ENCODE measurements at places on chromosomes 6 and 20.

GRCh38 chr6:25995507-25995906, 32.9 kb downstream of the TRIM38 start:
- no peak for DNase-seq

DNA sequence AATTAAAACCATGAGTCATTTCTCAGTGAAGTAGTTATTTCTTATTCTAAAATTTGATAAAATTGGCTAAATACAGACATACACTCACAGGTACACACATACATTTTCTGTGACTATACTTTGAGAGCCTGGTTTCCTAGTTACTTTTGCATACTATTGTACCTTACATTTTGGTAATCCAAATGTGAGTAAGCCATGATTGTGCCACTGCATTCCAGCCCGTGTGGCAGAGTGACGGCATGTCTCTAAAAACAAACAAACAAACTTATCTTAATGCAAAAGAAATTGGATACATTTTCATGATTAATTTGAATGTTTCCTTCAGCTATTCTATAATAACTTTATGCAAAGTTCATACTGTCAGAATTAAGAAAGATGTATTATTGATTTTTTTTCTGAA, 628.8 kb downstream of the GRIK2 start:
- no peak for DNase-seq

DNA sequence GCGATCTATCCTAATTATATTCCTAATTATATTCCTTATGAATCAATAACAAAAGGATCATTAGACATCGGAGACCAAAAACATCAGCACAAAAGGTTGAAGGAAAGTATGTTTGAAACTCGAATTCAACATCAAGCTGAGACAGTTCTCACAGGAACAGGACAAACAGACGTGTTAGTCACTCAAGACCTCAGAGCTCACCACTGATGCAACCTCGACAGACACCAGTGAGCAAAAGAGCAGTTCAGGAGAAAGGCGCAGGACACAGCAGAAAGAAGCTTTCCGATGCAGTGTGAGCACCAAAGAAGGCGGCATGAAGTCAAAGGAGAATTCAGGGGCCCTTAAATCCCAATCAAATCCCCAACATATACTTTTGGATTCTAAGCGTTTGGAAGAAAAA, 6.3 kb upstream of the RAMACL start:
- DNase-seq: peak; percentile 59

DNA sequence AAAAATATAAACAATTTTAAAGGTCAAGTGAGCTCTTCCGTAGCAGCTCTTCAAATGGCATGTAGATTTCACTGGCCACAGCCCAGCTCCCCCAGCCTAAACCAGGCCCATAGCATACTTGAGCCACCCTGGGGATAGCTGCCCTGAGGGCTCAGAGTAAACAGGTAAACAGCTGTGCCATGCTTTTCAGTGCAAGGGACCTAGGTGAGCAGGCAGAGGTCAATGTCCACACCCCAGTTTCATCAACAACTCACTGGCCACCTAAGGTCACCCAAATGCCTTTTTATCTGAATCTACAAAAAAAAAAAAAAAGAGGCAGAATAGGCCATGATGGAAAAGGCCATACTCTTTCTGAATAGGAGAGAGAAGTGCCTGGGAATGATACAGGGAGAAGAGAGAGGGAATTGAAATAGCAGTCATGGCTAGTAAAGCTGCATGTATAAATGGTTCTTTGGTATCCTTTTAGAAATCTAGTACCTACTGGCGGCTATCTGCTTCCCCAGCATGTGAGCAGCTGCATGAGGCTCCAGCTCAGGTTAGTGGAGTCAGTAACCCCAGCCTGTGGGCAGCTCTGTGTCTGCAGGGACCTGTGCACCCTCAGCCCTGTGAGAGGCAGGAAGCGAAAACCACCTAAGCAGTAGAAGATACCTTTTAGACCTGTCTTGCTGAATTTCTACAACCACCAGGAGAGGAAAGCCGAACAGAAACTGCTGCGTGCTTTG, 77.0 kb downstream of the FOXA2 start:
- no peak for DNase-seq

- no peak for DNase-seq
These were observed 5.5 kb downstream of the SNRPB start for GRCh38 chr20:2465100-2465499.

DNA sequence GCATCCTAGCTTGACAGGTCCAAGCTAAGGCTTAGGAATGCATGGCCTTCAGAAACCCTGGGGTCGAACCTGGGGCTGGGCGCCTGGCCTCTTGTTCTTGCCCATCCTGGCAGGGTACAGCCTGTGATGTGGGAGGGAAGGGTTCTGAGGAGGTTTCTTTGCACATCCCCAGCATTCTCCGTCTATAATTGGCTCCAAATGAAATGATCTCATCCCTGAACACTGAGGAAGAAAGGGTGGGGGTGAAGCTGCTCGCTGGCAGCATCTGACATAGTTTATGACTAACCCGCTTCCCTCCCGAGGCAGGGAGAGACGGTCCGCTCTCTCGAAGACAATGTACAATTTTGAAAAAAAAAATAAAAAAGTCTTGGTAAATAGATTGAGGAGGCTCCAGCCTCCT, 67.1 kb upstream of the ZNFX1 start:
- no peak for DNase-seq

DNA sequence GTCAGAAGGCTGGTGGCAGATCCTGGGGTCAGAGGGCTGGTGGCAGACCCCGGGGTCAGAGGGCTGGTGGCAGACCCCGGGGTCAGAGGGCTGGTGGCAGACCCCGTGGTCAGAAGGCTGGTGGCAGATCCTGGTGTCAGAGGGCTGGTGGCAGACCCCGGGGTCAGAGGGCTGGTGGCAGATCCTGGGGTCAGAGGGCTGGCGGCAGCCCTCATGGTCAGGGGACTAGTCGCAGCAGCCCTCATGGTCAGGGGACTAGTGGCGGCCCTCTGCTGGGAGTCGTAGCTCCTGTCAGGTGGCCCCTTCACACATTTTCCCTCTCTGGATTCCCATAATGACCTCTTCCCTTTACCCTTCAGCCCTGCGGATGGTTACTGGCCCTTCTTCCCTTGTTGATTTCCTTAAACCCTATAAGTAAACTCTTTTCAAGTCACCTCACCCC, 86.7 kb downstream of the CDC5L start:
- DNase-seq: no peak

- DNase-seq: no peak
These were observed 25.6 kb downstream of the MMP24 start for GRCh38 chr20:35252037-35252461.

GRCh38 chr6:110472739-110473138, 3.7 kb downstream of the SLC22A16 start:
- no peak for DNase-seq

- DNase-seq: no peak
These were observed 15.4 kb downstream of the FIG4 start for GRCh38 chr6:109706513-109706912.

GRCh38 chr20:49980140-49981008, 2.4 kb upstream of the SNAI1 start:
- DNase-seq: no peak

DNA sequence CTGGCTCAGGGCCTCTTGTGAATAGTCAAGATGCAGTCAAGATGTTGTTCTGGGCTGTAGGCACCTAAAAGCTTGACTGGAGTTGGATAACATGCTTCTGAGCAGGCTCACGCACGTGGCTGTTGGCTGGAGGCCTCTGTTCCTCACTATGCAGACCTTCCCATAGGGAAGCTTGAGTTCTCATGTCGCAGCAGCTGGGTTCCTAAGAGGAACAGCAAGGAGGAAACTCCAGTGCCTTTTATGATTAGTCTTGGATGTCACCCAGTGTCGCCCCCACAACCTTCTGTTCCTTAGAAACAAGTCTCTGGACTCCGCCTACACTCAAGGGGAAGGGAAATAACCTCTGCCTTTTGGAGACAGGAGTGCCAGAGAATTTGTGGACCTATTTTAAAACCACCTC, 210.7 kb downstream of the BCAS1 start:
- peak; percentile 89 for DNase-seq

DNA sequence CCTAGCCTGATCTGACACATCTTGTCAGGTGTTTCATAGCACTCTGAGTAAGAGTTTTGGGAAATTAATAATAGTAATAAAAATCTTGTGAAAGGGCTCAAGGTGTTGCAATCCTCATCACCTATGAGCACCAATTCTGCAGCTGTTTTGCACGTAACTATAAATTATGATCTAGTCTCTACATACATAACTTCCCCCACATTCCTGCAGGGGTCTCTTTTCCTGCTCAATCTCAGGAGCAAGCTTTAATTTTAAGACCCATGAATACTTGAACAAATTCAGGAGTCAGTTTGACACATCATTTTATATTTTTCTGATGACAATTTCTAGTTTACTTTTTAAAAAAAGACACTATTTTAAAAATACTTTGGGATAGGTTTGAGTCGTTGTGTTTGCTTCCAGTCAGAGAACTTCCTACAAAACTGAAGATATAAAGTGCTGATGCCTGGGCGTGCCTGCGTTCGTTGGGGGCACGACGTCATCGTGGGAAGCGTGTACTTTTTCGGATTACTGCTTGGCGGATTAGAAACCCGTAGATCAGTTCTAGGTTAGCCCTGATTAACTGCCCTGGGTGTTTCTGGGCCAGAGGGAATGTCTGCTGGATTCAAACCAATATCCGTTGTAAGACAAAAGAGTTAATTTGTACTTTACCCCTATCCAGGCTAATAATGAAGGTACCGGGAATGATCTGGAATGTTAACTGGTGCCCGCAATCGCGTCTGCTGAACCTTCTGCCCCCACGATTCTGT, 1.0 kb upstream of the E2F3 start:
- peak; percentile 78 for DNase-seq

DNA sequence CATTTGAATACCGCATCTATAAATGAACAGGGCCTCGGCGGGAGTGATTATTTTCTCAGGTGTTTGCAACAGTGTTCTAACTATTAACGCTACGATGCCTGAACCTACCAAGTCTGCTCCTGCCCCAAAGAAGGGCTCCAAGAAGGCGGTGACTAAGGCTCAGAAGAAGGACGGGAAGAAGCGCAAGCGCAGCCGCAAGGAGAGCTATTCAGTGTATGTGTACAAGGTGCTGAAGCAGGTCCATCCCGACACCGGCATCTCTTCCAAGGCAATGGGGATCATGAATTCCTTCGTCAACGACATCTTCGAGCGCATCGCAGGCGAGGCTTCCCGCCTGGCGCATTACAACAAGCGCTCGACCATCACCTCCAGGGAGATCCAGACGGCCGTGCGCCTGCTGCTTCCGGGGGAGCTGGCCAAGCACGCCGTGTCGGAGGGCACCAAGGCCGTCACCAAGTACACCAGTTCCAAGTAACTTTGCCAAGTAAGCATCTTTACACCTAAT, 70.9 kb downstream of the HFE start:
- DNase-seq: no peak

GRCh38 chr6:83314693-83315092, 116.2 kb downstream of the ME1 start:
- no peak for DNase-seq

DNA sequence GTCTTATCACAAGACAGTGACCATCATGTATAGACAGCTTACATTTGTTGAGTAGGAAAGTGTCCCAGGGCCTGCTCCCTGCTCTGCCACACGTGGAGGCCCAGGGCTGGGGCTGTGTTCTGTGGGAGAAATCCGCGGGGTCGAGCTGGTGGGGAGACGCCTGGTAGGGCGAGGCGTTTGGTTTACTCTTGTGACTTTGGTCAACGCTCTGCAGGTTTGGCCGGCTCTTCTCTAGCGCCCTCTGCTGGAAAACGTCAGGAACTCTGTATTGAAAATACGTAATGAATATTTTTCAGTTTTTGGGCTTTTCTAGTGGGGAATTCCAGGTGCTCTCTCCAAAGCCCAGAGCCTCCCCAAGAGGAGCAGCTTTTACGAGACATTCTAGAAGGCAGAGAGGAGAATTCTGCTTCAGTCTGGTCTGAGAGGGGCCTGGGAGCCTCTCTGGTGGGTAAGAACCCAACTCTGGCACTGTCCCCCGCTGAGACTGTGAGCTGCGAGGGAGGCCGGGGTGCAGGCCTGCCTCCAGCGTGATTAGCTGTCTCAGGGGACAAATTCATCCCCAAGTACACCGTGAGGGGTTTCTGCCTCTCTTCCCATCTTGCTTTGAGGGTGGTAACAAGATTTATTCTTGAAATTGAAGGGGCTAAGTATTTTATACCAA, 112.6 kb upstream of the RALGAPA2 start:
- DNase-seq: peak; percentile 67

DNA sequence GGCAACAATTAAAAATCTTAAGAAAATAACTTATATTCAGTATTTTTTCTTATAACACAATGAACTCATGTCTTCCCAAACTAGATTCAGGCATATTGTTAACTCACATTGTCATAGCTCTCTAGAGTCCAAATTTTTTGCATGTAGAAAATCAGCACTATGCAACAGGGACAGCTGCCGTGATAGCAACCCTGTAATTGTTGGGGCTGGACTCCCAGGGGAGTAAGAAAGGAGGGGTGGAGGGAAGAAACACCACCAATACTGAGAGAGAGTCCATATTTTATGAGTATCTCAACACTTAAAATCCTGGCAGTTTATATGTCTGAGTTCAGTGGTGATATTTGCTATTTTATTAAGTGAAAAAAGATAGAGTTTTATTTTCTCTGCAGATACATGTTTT, 89.6 kb upstream of the HS3ST5 start:
- DNase-seq: no peak

GRCh38 chr6:132816660-132817059, 2.3 kb downstream of the RPS12 start:
- DNase-seq: no peak

- no peak for DNase-seq
These were observed 44.0 kb downstream of the SIM1 start for GRCh38 chr6:100420711-100421110.

DNA sequence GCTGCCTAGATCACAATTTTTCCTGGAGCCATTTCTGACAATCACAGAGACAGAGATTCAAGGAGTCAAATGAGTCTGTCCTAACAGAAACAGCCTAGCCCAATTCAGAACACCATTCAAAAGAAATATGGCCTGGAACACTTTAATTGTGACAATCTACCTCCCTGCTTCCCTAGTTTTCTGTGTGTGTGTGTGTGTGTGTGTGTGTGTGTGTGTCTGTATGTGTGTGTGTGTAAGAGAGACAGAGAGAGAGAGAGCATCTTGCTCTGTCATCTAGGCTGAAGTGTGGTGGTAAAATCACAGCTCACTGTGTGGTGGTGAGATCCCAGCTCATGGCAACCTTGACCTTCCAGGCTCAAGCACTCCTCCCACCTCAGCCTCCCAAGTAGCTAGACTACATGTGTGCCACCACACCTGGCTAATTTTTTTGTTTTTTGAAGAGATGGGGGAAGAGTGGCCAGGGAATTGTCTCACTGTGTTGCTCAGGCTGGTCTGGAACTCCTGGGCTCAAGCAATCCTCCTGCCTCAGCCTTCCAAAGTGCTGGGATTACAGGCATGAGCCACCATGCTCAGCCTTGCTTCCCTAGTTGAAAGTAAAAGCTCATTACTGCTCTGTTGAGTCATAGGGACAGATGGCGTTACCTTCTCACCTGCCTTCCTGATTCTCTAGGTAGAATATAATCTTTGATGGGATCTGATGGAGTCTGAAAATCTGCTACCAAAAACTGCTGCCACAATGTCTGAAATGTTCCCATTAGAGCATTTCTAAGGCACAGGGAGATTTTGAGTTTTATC, 89.6 kb upstream of the BEND6 start:
- DNase-seq: no peak

- DNase-seq: no peak
These were observed 31.1 kb upstream of the ENPP4 start for GRCh38 chr6:46098678-46099077.

Data from suppressor macrophage (primary cell).